ENCODE measurements at places on chromosomes 12 and 14. TPM values are rescaled to one million over a fixed set of nuclear protein-coding genes. Genes with fewer than 3 reads are reported as not detected.

DNA sequence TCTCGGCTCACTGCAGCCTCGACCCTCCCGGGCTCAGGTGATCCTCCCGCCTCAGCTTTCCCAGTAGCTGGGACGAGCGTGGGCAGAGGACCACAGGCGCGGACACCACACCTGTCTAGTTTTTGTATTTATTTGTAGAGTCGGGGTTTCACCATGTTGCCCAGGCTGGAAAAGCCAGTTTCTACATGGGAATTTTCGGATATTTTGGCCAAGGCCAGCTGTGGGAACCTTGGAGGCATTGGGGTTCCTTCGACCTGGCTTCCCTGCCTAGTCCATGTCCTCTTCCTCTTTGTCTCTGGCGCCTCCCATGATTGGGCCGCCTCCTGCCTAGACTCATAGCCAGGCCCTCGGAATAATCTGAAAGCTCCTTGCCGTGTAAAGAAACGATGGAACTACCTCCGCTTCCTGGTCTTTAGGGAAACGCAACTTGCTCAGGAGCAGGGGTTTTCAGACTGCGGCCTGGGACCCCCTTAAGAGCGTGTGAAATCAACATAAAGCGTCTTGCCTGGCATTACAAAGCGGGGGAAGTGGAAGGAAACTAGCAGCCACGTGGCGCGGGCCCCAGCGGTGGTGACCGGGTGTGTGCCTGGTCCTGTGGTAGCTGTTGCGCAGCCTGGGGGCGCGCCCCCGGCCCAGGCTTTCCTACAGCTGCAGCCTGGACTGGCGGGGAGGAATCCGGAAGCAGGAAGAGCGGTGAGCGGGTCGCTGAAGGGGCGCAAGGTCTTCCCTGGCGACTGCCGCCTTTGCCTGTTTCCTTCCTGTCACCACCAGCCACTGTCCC is 1.4 kb upstream of the HSP90AA1 start:
- peak; percentile 62 for DNase-seq

The RNF212B gene
- not detected for total RNA-seq

The TRPV4 gene
- total RNA-seq = 0.43 TPM

The SMAGP gene
- total RNA-seq = 8.4 TPM

DNA sequence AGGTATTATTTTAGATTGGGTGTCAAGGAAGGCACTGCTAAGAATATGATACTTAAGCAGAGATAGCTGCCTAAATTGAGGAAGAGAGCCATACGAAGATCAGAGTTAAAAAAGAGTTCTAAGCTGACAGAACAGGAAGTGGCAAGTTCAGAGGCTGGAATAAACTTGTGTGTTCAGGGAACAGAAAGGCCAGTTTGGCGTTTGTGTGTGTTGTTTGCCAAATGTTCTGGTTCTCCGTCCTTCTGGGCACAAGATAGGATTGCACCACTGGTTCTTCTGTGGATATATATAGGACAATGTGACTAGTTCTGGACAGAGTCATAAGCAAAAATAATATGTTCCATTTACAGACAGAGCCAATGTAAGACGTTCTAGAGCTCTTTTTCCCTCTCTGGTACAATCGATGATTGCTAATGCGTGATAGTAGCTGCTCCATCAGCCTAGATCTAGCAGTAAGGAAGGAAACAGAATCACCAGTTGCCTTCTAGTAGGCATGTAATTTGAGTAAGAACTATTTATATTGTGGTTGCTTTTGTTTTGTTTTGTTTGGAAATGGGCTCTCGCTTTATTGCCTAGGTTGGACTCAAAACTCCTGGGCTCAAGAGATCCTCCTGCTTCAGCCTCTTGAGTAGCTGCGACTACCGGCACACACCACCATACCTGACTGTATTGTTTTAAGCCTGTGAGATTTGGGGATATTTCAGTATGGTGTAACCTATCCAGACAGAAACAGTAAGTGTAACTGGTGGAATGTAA is 7.4 kb downstream of the BBS10 start:
- DNase-seq = no peak

- DNase-seq = no peak
Observed at GRCh38 chr14:93688239-93688666, 100.0 kb downstream of the PRIMA1 start.

The HRK gene
- not detected for total RNA-seq

GRCh38 chr12:81863406-81863805 is 104.3 kb upstream of the PPFIA2 start:
- DNase-seq = no peak

The KCTD10 gene
- 129 TPM for total RNA-seq

DNA sequence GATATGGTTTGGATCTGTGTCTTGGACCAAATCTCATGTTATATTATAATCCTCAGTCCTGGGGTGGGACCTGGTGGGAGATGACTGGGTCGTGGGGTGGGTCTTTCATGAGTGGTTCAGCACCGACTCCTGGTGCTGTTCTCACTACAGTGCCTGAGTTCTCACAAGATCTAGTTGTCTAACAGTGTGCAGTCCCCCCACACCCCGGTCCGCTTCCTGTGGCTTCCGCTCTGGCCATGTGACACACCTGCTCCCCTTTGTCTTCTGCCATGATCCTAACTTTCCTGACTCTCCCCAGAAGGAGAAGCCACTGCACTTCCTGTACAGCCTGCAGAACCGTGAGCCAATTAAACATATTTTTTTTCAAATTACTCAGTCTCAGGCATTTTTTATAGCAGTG is 1262.2 kb downstream of the TMEM121 start:
- DNase-seq = no peak

GRCh38 chr12:29882846-29883245 is 99.1 kb upstream of the TMTC1 start:
- no peak for DNase-seq

- DNase-seq = peak; percentile 12
Observed at GRCh38 chr14:62692490-62693106, 352.7 kb downstream of the KCNH5 start.
